Kidney epithelial cell (primary cell): ENCODE measurements at places on chromosomes 4 and X.

GRCh38 chrX:9522378-9523155 is 57.7 kb downstream of the TBL1X start:
- no peak for DNase-seq

- DNase-seq, result no peak
These were observed 951.6 kb upstream of the TENM3 start for GRCh38 chr4:181291615-181292014.

GRCh38 chrX:153582896-153583295 is 16.0 kb downstream of the CCNQ start:
- DNase-seq, result peak; percentile 9

GRCh38 chr4:124121461-124121971 is 591.0 kb downstream of the ANKRD50 start:
- DNase-seq, result no peak

- no peak for DNase-seq
These were observed 1.9 kb downstream of the KANTR start for GRCh38 chrX:53095796-53096195.

GRCh38 chrX:70433848-70434351 is 10.7 kb upstream of the DLG3 start:
- no peak for DNase-seq

- no peak for DNase-seq
These were observed 457.4 kb downstream of the CENPC start for GRCh38 chr4:67087897-67088296.

GRCh38 chr4:40951026-40951425 is 201.3 kb downstream of the NSUN7 start:
- no peak for DNase-seq

DNA sequence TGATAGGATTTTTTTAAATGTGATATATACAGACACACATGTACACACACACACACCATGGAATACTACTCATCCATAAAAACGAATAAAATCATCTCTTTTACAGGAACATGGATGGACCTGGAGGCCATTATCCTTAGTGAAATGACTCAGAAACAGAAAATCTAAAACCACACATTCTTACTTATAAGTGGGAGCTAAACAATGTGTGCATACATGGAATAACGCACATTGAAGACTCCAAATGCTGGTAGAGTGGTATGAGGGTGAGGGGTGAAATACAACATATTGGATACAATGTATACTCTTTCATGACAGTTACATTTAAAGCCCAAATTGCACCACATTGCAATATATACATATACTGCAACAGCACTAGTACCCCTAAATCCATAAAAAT is 120.2 kb upstream of the ADGRL3 start:
- DNase-seq, result no peak
